ENCODE measurements at places on chromosomes 6 and 20. TPM values are rescaled to one million over a fixed set of nuclear protein-coding genes. Genes with fewer than 3 reads are reported as not detected.

DNA sequence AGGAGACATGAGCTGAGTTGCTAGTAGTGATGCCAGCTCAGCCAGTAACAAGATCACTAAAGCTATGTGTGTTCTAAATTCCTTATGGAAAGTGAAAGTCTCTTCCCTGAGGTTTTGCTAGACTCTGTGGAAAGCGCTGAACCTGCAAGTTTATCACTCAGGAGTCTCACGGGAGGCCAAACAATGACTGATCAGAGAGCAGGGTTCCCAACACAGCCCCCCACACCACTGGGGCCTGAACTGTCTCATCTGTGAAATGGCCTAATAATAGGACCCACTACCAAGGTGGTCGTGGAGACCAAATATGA, 19.9 kb downstream of the ACSS1 start:
- no peak for DNase-seq

- no peak for DNase-seq
Measured at GRCh38 chr6:14082771-14083170, 34.8 kb upstream of the CD83 start.

DNA sequence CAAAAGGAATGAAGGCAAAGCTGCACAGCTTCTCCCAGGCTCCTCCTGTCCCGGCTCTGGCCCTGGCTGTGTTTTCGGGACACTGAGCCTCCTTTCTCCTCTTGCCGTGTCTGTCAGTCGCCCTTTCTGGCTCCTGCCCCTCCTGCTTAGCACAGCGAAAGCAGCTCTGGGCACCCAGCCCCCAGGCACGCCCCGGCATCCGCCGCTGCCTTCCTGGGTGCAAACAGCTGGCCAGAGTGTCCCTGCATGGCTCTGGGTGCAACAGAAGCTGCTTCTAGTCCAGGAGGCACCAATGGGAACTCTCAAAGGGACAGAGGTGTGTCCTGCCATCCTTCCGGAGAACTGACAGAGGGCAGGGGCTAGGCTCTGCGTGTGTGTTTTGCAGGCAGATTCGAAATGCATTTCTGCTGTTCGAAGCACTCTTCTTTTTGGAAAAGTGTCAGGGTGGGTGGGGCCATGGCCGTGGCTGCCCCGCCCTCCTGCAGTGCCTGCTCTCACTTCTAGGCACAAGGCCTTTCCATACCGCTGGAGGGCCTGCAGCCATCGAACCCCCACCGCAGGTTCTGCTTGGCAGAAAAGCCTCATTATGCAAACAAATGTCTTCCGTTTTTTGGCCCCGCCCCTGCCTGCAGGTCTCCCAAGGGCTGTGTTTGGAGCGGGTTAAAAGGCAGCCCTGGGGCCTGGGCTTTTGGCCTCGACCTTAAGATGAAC, 15.5 kb downstream of the COL9A3 start:
- DNase-seq = no peak

GRCh38 chr6:67880939-67881705, 754.0 kb upstream of the ADGRB3 start:
- no peak for DNase-seq

- DNase-seq = no peak
Measured at GRCh38 chr6:21538186-21538798, 55.3 kb upstream of the SOX4 start.

DNA sequence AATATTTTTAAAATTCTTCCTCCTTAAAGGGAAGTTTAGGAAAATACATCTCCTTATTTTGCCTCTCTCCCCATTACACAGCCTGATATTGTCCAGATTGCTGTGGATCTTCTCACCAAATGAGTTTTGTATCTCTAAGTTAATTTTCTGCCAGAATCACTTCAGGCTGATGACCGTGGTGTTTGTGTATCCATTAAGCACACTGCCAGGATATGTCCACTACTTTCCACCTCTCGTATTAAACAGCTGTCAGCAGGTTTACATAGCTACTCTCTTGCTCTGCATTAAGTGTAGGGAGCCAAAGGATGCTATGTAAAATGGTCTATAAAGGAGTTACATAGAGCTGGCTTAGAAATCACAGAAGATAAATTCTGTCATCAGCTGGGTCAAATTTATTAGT, 201.1 kb downstream of the ZFAND3 start:
- DNase-seq = no peak

- peak; percentile 51 for DNase-seq
Measured at GRCh38 chr6:107786709-107787588, 37.2 kb downstream of the SCML4 start.

DNA sequence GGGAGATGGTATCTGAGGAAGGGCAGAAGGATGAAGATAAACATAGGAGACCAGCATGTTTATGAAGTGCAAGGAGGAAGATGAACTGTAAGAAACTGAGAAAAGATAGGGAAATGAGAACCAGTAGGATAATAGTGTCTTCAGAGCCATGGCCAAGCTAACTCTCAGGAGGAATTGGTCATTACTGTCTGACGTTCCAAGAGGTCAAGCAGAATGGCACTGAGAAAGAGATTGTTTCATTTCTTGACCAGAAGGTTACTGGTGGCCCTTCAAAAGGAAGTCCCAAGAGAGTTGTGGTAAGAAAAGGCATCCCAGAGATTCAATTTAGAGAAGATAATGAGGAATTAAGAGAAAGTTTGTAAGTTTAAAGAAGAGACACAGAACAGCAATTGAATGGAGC, 47.5 kb downstream of the EYA4 start:
- no peak for DNase-seq

- no peak for DNase-seq
Measured at GRCh38 chr6:164693944-164694343, 615.5 kb downstream of the C6orf118 start.

DNA sequence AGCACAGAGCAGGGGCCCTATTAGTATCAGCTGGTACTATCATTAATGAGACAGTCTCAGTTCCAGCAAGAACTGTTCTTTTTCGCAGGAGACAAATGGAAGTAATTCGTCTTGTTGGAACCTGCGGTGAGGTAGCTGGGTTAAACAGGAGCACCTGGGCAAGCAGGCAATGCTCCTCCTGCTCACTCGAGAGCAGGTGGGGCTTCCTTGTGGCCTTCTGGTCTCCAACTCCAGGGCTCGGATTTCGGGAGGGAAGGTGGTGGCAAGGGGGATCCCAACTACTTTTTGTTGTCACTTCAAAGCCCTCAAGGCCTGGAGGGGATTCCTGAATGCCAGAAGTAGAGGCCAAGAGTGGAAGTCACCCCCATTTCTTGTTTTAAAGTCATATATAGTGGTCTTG, 1.3 kb upstream of the SPEF1 start:
- no peak for DNase-seq

DNA sequence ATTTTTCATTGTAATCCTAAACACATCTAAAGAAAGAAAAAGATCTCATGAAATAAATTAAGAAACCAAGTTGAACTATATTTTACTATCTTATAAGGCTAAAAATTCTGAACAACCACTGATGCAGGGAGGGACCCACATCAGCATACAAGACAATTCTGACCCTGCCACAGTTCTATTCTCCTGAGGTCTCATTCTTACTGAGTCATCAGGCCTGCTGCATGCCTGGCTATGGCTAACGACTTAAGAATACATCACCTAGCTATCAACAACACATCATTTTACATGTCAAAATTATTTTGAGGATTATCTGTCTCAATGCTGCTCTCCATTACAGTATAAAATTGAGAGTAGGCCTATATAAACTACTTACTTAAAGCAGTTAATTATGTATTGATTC, 52.9 kb downstream of the FBXL4 start:
- DNase-seq = no peak

DNA sequence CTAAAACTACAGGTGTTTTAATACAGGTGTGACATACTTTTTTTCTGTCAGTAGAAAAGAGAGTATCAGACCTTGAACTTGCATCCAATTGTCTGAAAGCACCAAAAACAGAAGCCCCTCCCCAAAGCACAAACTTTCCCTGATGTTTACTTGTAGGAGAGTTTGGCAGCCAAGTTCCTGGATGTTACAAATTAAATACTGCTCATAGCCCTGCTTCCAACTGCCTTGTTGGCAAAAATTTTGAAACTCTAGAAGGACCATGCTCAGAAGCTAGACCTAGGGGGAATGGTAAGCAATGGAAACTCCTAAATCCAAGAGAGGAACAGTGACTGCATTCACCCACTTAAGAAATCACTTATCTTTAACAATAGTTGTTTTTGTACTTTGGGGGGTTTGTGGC, 17.0 kb upstream of the ARG1 start:
- no peak for DNase-seq

DNA sequence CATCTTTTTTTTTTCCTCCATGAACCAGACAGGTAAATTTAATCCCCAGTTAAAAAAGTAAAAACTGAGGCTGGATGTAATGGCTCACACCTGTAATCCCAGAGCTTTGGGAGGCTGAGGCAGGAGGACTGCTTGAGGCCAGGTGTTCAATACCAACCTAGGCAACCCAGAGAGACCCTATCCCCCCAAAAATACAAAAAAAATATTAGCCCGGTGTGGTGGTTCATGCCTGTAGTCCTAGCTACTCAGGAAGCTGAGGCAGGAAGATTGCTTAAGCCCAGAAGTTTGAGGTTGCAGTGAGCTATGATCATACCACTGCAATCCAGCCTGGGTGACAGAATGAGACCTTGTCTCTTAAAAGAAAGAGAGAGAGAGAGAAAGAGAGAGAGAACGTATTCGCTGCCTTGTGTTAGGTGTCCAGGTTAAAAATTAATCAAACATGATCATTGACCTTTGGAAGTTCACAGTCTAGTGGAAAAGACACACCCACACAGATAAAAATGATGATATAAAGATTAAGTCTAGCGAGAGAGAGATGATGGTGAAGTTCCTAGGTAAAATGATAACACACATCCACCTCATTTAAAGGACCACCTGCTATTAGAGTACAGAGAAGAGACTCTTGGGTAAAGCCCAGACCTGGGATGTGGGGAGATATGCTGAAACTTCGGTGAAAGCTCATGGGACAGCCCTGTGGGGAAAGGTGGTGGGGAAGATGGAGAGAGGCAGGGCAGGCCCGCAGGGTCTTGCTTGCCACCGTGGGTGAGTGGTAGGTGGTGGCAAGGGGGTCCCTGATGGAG, 4.8 kb upstream of the NHSL1 start:
- DNase-seq = no peak

The SLC12A5 gene
- total RNA-seq = not detected

The RNF182 gene
- total RNA-seq = not detected

The WFDC12 gene
- total RNA-seq = not detected
